Smooth muscle cell of the pulmonary artery (primary cell): ENCODE measurements at places on chromosomes 6 and 20. TPM values are rescaled to one million over a fixed set of nuclear protein-coding genes. Genes with fewer than 3 reads are reported as not detected.

CCN2 gene
- total RNA-seq, result 658 and 710 TPM in 2 replicates

L3MBTL3 gene
- 10.7 and 11.9 TPM in 2 replicates for total RNA-seq

TRDN gene
- 0.10 TPM in 1 of 2 replicates, not detected in the other for total RNA-seq

SLC17A2 gene
- 0.07 TPM in 1 of 2 replicates, not detected in the other for total RNA-seq

SSTR4 gene
- 0.07 TPM in 1 of 2 replicates, not detected in the other for total RNA-seq
